AG04449 (cell line): ENCODE measurements at places on chromosomes 6 and 20.

GRCh38 chr6:33979750-33980149, 166.1 kb downstream of the GRM4 start:
- no peak for DNase-seq

DNA sequence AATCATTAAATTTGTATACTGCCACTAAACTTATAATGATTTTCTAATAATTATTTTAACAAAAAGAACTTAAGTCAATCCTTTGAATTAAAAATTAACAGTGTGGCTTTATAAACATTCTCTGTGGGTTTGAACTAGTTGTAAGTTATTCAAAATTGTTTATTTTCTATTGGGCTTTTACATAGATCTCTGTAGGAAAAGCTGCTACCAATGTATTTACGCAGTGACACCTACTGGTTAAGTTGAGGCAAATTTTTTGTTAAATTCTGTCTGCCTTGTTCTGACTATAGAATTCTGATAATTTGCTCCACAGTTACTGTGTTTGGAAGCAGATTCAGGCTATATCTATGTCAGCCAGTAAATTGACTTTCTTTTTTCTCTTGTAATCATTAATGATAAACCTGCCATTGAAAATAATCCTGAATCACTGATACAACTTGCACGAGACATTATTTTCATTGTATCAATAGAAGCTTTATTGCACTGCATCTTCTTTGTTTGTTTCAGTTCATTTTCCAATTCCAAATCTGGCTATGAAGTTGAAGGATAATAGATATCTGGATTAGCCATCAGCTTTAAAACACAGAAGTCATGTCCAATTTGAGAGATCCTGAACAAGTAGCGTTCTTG, 66.0 kb upstream of the UTRN start:
- DNase-seq: no peak

- no peak for DNase-seq
Observed at GRCh38 chr6:23097566-23097965, 528.2 kb downstream of the HDGFL1 start.

GRCh38 chr6:111992851-111993250, 61.1 kb upstream of the CCN6 start:
- DNase-seq: no peak

GRCh38 chr6:168318090-168318489, 1.5 kb downstream of the DACT2 start:
- DNase-seq: no peak

DNA sequence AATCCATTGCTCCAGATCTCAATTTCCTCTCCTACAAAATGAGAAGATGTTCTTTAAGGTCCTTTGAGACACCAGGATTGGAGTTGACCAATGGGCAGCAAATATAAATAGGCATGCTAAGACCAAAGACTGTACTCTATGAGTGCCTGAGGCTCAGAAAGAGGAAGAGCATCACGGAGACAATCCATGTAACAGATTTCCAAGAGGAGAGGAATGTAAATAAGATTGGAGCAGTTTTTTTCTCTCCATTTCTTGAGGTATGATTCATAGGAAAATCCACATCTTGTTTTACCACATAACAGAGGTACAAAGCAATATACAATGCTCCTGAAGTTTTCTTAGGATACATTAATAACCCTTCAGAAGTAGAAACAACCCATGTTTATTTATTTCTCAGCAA, 109.8 kb downstream of the UBE3D start:
- peak; percentile 70 for DNase-seq
